Stimulated activated naive B cell treated with anti-CD40 and anti-IgM and Interleukin-4, amounts not matched to agents 10 μg/mL and 1 μg/mL and 100 μg/mL, for 72 hours (primary cell): ENCODE measurements at places on chromosomes 7 and 10.

GRCh38 chr7:122412441-122412840, 107.9 kb upstream of the FEZF1 start:
- H3K36me3 ChIP-seq = no peaks in the 10 kb centered on the region
- DNase-seq = no peak

DNA sequence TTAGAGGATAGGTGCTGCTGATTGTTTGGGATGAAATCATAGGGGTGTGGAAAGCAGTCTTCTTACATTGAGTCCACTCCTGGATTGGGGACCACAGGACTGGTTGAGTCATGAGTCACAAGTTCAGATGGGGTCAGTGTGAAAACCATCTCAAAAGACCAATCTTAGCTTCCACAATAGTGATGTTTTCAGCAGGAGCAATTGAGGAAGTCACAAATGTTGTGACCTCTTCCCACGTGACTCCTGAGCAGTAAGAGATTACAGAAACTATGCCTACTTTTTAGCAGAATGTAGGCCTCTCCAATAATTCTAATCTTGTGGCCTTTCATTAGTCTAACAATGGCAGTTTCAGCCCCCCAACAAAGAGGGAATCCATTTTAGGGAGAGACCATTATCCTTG, 256.9 kb upstream of the CDC14C start:
- H3K4me1 ChIP-seq = no peaks in the 10 kb centered on the region
- H3K36me3 ChIP-seq = no peaks in the 10 kb centered on the region
- H3K27ac ChIP-seq = no peak overlapping the region

DNA sequence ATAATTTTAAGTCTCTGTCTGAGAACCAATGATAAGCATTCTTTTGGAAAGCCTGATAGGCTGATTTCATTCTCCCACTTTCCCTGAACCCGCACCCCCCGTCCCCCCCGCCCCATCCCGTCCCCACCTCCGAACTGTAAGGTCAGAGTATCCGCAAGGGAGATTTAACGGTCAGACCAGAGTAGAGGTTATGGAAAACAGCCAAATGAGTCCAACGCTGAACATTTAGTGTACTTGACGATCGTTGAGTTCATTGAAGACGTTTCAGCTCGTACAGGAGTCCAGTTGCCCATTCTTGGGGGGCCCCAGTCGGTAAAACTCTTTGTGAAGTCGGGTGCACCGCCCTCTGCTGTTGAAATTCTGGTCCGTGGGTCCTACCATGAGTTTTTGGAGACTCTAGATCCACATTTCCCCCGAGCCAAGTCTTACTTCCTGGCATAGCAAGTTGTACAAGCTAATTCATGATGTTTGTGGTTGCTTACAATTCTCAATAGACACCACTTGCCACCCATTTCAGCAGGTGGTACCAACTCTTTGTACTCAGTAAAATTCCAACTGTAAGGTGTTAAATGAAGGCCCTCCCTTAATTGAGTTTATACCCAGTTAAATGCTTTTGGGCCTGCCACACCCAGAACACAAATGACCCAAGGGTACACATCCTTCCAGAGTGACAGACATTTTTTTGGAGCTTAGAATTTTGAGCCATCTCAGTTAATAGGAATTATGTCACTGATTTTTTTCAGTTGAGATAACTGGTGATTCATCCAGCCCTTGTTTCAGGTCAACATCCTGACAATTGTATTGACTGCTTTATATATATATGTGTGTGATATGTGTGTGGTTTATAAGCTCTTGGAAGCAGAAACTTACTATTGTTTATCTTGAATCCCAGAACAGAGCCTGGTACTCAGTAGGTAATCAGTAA, 1.2 kb downstream of the MARCHF5 start:
- H3K4me3 ChIP-seq = peak overlapping the region; percentile 90
- peaks cover 5% of the 10 kb centered on the region for H3K36me3 ChIP-seq

DNA sequence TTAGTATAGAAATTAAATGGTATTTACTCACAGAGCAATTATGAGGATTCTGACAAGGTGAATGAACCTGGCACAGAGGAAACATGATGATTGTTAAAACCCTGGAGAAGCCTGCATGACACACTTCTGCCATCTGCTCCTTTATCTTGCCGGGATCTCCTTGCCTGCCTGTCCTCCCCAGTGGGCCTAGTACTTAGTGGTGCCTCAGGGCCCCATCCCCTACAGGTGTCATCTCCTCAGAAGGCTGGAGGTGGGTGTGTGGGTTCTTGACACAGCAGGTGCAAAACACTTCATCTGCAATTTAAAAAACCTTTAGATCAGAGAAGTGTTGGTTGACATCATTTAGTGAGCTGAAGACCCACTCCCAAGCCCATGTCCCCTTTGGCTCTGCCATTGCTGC, 261.2 kb downstream of the ADRA2A start:
- no peak overlapping the region for H3K4me3 ChIP-seq
- H3K27ac ChIP-seq = no peak overlapping the region

- DNase-seq = no peak
- H3K27ac ChIP-seq = peak overlapping the region; percentile 70
- peaks cover 58% of the 10 kb centered on the region for H3K4me1 ChIP-seq
- no peaks in the 10 kb centered on the region for H3K27me3 ChIP-seq
- no peak overlapping the region for H3K4me3 ChIP-seq
- peaks cover 24% of the 10 kb centered on the region for H3K36me3 ChIP-seq
Measured at GRCh38 chr10:35356725-35357092, 20.4 kb downstream of the CCNY start.

GRCh38 chr7:139116999-139117398, 7.5 kb upstream of the ZC3HAV1 start:
- no peak overlapping the region for H3K4me3 ChIP-seq
- peaks cover 1% of the 10 kb centered on the region for H3K36me3 ChIP-seq
- H3K27ac ChIP-seq = no peak overlapping the region
- H3K4me1 ChIP-seq = peaks cover 36% of the 10 kb centered on the region

DNA sequence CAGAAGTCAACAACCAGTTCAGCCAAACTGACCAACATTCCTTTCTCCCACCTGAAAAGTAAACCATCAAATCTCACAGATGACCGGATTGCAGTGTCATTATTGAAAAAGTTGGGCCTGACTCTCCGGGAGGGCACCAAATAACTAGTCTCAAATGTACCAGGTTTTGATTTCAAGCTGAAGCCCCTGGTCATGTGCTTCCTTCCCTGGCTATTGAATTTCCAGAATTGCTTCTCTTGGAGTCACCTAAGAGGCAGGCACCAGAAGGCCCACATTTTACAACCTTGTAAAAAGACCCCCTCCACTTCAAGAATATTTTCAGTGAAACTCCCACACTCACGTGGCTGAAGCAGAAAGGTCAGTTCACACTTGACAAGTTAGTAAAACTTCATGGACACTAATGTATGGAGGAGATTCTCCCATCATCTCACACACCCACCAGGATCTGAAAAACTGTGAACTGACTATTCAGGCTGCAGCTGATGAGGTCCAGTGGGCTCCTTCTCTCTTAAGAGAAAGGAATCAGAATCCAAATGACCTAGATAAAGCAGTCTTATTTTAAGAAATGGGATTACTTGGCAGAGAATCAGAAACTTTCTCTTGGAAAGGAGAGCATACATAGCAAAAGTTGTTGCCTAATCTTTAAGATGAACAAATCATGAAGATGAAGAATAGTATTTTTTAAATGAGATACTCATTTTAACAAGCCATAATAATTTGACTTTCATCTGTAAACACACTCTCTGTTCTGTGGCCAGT, 53.6 kb downstream of the DLD start:
- H3K27ac ChIP-seq = no peak overlapping the region
- no peak for DNase-seq
- no peaks in the 10 kb centered on the region for H3K27me3 ChIP-seq
- no peak overlapping the region for H3K4me3 ChIP-seq
- H3K36me3 ChIP-seq = peaks cover 18% of the 10 kb centered on the region

DNA sequence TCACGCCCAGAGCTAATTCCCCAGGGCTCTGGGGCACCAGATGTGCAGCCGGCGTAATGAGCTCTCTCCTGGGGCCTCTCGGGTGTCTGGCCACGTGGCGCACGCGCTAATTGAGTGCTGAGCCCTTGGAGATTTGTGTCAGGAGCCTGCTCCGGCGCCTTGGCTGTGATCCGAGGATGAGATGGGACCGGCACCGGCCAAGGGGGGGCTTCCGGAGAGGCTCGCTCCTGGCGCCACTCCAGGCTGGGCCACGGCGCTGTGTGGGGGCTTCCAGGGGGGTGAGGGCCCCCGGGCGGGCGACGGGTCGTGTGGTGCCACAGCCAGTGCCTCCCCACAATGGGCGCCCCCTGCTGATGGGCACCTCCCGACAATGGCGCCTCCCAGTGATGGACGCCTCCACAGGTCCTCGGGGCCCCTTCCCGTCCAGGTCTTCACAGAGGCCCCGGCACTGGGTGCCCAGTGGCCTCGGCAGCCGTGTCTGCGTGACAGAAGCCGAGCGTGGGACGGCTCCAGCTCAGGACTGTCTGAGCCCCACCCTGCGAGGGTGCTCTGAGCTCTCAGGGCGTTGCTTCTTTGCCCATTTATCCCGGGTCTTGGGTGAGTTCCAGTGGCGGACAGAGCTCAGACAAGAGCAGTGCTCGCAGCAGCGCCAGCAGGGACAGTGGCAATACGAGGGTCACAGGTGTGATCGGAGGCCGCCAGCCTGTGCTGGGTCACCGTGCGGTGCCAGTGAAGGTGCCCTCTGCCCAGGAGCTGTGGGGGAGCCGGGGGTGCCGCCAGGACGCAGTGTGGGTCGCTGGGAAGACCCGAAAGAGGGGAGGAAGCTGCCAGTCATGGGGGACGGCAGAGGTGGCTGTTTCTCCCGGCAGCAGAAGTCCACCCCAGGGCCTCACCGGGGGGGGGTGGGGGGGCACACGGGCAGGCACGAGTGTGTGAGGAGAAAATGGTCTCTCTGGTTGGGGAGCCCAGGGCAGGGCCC, 8.2 kb upstream of the NKX6-2 start:
- no peaks in the 10 kb centered on the region for H3K4me1 ChIP-seq
- H3K27me3 ChIP-seq = peaks cover 53% of the 10 kb centered on the region
- no peak overlapping the region for H3K4me3 ChIP-seq
- no peak overlapping the region for H3K27ac ChIP-seq

DNA sequence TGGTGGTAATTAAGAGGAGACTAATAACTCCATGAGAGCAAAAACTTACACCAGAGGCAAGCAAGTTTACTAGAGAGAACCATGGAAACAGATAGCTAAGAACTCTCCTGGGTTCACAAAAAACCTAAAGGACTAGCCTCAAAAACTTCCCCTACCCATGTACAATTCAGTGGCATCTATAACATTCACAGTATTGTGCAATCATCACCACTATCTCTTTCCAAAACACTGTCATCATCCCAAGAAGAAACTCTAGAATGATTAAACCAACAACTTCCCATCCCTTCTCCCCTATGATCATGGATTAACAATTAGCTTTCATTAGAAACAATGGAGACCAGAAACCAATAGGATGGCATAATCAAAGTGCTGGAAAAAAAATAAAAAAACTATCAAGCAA, 1038.3 kb downstream of the LRMDA start:
- no peak for DNase-seq
- H3K27me3 ChIP-seq = no peaks in the 10 kb centered on the region
- H3K27ac ChIP-seq = no peak overlapping the region
- H3K4me1 ChIP-seq = no peaks in the 10 kb centered on the region
- H3K4me3 ChIP-seq = no peak overlapping the region

DNA sequence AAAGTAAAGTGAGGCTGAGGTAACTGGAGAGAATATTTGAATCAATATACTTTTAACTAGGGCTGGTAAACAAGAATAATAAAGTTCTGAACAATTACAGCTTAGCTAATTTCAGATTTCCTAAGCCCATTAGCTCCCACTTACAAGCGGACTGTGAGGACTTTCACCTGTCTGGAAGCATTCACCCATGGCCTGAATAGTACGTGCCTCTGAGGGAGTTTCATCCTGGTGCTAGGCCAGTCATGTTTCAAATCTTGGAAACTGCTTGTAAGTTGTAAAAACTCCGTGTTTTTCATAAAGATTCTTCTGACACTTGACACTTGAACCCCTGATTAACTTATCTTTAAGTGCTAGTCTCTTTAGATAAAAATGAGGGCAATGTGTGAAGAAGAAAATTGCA, 975.2 kb upstream of the GHITM start:
- H3K27me3 ChIP-seq = no peaks in the 10 kb centered on the region
- no peaks in the 10 kb centered on the region for H3K4me1 ChIP-seq
- no peaks in the 10 kb centered on the region for H3K36me3 ChIP-seq
- no peak overlapping the region for H3K27ac ChIP-seq

GRCh38 chr7:377080-378040, 87.4 kb downstream of the FOXL3 start:
- H3K4me1 ChIP-seq = peaks cover 25% of the 10 kb centered on the region
- DNase-seq = no peak
- H3K4me3 ChIP-seq = no peak overlapping the region
- H3K36me3 ChIP-seq = peaks cover 8% of the 10 kb centered on the region
- H3K27ac ChIP-seq = no peak overlapping the region

- H3K27ac ChIP-seq = no peak overlapping the region
- DNase-seq = no peak
- H3K4me3 ChIP-seq = no peak overlapping the region
- H3K27me3 ChIP-seq = no peaks in the 10 kb centered on the region
- no peaks in the 10 kb centered on the region for H3K36me3 ChIP-seq
Measured at GRCh38 chr10:9096288-9096687, 1041.8 kb downstream of the GATA3 start.

DNA sequence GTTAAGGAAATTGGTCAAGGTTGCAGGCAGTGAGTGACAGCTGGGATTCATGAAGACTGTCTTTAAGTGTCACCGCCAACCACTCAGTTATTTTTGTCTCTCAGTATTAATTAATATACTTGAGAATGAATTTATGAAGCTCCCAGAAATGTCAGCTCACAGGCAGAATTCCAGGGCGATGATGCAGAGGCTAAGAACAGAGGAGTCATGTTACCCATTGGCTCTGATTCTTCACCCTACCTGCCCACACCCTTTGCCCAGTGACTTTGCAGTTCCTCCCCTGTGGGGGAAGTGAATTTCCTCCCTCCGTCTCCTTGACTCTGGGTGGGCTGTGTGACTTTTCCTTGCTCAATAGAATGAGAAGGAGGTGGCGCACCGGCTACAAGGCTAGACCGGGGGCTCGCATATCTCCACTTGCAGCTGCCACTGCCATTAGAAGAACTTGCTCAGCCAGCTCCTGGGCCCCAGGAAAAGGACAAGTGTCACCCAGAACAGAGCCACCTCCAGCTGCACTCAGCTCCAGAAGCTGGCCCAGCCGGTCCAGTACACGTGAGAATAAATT, 157.1 kb upstream of the PRKCQ start:
- H3K36me3 ChIP-seq = no peaks in the 10 kb centered on the region
- H3K4me1 ChIP-seq = peaks cover 4% of the 10 kb centered on the region
- no peak for DNase-seq
- H3K27me3 ChIP-seq = peaks cover 37% of the 10 kb centered on the region

GRCh38 chr7:5494683-5495561, 71.3 kb upstream of the TNRC18 start:
- DNase-seq = peak; percentile 70
- peaks cover 23% of the 10 kb centered on the region for H3K36me3 ChIP-seq
- H3K4me1 ChIP-seq = peaks cover 46% of the 10 kb centered on the region
- H3K4me3 ChIP-seq = peak overlapping the region; percentile 69

- H3K36me3 ChIP-seq = peaks cover 3% of the 10 kb centered on the region
- no peak overlapping the region for H3K27ac ChIP-seq
- no peak for DNase-seq
- no peak overlapping the region for H3K4me3 ChIP-seq
- peaks cover 6% of the 10 kb centered on the region for H3K4me1 ChIP-seq
Measured at GRCh38 chr7:3162289-3162688, 118.6 kb upstream of the CARD11 start.
